Amniotic epithelial cell (primary cell): ENCODE measurements at places on chromosomes 3 and 15.

GRCh38 chr3:24168977-24169376 is 223.9 kb downstream of the NR1D2 start:
- DNase-seq: no peak

DNA sequence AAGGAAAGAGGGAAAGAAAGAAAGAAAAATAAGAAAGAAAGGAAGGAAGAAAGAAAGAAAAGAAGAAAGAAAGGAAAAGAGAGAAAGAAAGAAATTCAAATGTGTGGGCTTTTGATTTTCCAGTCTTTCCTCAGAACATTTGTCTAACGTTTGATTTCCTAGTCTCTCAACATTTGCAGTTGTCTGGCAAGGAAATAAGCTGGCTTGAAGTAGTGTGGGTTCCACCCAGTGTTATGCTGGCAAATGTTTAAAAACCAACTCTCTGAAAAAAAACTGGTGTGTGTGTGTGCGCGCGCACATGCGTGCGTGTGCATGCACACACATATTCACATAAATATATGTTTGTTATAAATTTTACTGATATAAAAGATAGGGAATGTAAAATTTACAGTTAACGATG is 54.6 kb upstream of the C3orf49 start:
- DNase-seq: no peak

DNA sequence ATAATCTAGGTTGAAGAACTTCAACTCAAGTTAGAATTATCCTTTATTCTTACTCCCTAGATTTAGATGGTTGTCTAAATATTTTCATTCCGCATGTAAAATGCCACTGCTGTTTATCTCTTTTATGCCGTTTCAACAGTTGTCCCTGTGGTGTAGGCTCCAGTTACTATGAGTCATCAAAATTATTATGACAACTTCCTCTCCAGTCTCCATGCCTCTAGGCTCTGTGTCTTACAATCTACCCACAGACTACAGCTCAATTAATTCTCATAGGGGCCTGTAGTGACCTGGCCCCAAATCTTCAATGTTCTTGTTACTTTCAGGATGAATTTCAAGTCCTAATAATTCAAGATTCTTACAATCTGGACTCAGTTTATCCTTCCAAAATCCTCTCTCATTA is 105.8 kb upstream of the UNC13C start:
- DNase-seq: no peak

- DNase-seq: no peak
These were observed 36.9 kb downstream of the PLSCR1 start for GRCh38 chr3:146507331-146508120.

DNA sequence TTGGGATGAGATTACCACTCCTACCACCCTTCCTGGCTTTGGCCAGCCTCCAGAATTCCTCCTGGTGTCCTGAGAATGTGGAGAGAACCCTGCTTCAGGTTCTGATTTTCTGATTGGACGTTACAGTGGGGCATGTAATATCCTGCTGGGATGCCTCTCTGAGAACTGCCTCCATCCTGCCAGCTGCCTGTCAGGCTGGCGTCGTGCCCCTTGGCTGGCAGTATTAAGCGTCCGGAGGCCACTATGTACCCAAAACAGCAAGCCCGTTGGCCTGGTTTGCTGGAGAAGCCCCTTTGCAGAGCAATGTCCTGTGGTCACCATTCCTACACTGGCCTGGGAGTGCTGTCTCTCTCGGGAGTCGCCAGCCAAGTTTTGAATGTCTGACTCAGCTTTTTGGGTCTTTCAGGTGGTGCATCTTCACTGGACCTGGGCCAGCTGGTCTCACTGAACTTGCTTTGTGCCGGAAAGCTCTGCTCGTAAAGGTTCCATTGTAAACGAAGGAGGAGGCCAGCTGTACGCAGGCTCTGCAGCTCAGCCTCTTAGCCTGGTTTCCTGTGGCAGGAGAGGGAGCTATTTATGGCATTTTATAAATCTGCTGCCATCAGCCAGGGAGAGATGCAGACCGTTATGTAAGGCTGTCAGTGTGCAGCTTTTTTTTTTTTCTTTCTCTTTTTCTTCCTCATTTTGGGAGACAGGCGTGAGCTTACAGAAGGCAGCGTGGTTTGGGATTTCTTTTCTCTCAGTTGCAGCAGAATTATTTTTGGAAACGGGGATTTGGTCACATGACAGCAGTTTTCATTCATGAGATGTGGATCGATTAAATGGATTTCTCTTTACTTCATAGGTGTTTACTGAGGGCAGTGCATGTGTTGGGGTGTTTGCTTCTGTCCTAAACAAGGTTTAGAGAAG is 19.0 kb upstream of the TRAK1 start:
- DNase-seq: peak; percentile 52

DNA sequence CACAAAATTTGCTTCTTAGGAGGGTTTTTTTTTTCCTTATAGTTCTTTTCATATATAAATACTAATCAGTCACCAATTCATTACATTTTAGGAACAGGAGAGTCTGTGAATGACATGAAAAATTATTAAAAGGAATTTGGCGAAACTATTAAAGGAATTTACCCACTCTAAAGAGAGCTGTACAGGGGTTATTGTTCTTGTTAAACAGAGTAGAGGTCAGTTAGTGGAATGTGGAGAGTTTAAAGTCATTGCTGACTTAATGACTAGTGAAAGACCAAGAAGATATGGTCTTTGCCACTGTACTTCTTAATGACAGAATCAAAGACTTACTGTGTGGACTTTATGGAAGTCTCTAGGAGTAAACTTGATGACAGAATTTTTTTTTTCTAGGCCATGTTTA is 333.6 kb upstream of the C2CD4B start:
- DNase-seq: no peak

DNA sequence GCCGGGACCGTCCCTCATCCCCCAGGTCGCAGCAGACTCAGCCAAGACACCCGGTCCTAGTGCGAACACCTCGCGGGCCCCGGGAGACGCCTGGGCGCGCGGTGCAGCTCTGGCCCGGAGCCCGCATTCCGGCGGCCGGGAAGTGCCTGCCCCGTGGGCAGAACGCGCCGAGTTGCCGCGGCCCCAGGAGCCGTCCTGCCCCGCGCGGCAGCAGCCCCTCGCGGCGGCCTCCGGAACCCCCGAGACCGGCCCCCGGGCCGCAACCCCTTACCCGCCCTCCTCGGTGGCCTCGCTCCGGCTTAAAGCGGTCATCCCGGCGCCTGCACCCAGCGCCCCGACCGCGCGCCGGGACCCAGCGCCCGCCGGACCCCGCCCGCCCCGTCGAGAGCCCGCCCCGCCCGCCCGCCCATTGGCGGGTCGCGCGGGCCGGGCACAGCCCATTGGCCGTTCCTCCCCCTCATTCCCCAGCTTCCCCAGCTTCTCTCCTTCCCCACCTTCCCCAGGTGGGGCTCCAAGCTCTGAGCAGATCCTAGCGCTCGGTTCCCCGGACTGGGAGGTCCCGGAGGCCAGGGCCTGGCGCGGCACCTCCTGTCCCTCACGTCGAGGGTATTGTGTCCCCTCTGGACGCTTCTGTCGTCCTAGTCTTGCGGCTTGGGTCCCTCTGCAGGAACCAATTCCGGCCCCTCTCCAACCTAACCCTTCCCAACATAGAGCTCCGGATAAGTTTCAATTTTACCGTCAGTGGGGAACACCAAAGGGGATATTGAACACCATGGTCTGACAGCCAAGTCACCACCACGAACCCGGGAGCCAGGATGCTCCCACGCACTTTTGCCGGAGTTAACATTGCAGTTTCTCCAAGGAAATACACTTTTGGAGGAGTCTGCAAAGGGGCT is at the start of gene GRAMD2A:
GRAMD2A (minus strand) TSS at position 328 of the 896 bp plus-strand sequence.
- DNase-seq: peak; percentile 30

- peak; percentile 57 for DNase-seq
These were observed 48.0 kb upstream of the FBN1 start for GRCh38 chr15:48693484-48693883.

GRCh38 chr15:42775416-42775815 is 38.5 kb upstream of the CDAN1 start:
- DNase-seq: peak; percentile 13

DNA sequence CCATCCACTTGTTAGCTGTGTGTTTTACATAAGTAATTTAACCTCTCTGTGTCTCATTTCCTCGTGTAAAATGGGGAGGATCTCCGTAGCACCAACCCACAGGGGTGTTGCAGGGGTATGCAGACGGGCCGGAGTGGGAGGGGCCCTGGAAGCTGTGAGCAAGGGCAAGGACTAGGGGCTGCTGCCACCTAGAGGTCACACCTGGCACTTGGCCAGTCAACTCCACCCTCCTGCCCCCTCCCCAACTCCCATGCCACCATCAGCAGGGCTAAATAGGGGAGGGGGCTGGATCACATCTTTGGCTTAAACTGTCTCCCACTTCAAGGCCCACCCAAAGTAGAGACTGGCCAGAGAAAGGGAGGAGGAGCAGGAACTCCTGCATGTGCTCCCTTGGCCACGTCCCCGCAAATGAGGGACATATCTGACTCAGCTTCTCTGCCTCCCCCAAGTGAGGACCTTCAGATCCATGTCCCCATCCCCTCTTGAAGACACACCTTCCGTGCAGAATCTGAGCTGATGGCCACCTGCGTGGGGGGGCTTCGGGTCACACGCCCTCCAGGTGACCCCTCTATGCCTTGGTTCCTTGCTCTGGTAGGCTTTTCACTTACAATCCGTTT is 2.6 kb downstream of the CCDC9B start:
- DNase-seq: peak; percentile 64

- DNase-seq: no peak
These were observed 30.5 kb downstream of the PLXND1 start for GRCh38 chr3:129575997-129576384.

GRCh38 chr3:176583956-176584355 is 613.3 kb downstream of the TBL1XR1 start:
- no peak for DNase-seq

GRCh38 chr3:13338231-13338630 is 81.9 kb downstream of the NUP210 start:
- no peak for DNase-seq

DNA sequence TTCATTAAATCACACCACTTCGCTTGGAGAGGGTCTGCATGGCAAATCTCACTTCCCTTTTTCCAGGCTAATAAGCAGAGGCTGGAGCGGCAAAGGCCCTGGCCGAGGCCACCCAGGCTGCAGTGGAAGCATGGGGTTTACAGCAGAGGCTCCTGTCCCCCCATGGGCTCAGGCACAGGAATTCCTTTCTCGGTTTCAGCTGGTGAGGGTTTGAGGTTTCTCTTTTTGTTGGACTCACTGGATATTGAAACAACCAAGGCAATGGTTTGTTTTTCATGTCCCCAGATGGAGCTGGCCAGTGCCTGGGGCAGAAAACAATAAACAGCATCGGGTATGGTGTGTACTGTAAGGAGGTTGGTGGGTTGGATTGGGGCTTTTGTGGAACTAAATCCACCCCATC is 175.6 kb upstream of the RASGRP1 start:
- DNase-seq: no peak

GRCh38 chr3:134373271-134374104 is 759 bp downstream of the AMOTL2 start:
- peak; percentile 92 for DNase-seq

GRCh38 chr15:79656151-79657000 is 224.2 kb downstream of the MINAR1 start:
- DNase-seq: no peak

GRCh38 chr15:68023307-68024101 is 30.6 kb upstream of the PIAS1 start:
- DNase-seq: no peak

- DNase-seq: peak; percentile 15
These were observed 60.8 kb upstream of the MEF2A start for GRCh38 chr15:99504823-99505551.

DNA sequence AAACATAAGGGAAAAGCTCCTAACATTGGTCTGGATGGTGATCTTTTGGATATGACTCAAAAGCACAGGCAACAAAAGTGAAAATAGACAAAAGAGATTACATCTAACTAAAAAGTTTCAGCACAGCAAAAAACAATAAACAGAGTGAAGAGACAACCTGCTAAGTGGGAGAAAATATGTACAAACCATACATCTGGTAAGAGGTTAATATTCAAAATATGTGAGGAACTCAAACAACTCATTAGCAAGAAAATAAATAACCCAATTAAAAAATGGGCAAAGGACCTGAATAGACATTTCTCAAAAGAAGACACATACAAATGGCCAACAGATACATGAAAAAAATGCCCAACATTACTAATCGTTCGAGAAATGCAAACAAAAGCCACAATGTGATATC is 19.0 kb upstream of the NR1I2 start:
- no peak for DNase-seq

DNA sequence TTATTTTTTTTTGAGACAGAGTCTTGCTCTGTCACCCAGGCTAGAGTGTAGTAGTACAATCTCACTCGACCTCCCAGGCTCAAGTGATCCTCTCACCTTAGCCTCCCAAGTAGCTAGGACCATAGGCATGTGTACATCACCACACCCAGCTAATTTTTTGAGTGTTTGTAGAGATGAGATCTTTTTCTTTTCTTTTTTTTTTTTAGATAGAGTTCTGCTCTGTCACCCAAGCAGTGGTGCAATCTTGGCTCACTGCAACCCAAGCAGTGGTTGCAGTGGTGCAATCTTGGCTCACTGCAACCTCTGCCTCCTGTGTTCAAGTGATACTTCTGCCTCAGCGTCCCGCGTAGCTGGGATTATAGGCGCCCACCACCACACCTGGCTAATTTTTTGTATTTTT is 5.2 kb downstream of the CEP97 start:
- no peak for DNase-seq

DNA sequence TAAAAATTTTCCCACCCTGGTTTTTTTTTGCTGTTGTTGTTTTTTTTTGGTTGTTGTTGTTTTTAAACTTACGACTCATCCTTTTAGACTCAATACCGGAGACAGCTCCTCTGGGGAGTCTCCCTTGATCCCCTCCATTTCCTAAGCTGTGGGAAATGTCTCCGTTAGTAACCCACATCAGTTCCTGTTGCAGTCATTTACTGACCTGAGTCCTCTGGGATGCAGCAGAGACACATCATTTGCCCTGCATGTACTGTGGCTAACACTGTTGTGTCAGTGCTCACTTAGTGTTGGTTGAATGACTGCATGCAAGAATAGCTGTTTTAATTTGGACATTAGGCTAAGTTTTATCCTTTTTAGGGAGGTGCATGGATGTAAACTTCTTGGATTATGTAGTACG is 83.8 kb downstream of the MBNL1 start:
- peak; percentile 56 for DNase-seq

DNA sequence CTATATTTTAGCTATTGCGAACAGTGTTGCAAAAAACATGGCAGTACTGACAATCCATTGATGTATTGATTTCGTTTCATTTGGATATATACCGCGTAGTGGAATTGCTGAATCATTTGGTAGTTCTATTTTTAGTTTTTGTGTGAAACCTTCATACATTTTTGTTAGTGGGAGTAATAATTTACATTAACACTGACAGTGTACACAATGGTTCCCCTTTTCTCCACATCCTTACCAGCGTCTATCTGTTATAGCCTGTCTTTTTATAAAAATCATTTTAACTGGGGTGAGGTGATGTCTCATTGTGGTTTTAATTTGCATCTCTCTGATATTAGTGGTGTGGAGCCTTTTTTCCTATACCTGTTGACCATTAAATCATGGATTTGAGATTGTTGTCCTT is 392.4 kb upstream of the ALCAM start:
- no peak for DNase-seq

- no peak for DNase-seq
These were observed 11.4 kb downstream of the EIF4G1 start for GRCh38 chr3:184325715-184326369.
